NCI-H187 (cell line): ENCODE measurements at places on chromosomes 7 and 10.

DNA sequence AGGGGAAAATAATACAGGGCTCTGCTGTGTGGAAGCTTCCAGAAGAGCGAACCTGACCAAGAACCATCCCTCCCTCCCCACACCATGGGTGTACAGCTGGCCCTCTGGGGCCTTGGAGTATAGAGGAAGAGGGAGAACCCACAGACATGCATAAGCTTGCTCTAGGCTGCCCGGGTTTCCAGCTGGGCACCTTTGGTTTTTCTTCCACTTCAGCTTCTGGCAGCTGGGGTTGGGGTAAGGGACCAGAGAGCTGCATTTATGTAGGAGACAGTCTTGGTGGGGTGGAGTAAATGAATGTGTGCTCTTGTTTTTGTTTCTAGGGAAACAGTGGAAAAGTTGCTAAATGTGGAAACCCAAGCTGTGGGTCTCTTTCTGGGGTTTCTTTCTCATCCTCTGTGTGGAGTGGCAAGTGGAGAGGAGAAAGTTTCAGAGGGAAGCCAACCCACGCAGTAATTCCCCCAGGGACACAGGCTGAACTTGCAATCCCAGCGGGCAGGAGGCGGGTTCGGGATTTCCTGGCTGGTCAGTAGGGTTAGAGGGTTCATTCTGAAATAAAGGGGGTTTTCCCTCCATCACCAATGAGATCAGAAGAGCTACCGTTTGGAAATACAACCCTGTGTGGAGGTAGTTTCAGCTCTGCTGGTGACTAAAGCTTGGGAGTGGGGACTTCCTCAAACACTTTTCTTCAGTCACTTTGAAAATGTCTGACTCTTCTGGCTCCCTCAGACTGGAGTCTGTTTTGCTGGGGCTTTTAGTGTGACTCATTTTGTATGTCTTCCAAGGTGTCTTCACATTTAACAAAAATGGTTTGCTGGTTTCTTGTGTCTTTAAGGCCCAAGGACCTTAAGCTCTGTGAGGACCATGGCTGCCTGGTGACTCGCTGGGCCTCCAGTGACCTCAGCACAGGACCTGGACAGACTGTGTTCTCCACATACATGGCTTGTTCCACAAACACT is 22.2 kb upstream of the SRGN start:
- no peak for DNase-seq

GRCh38 chr10:47310090-47310505 is 10.1 kb downstream of the GDF10 start:
- DNase-seq: no peak

DNA sequence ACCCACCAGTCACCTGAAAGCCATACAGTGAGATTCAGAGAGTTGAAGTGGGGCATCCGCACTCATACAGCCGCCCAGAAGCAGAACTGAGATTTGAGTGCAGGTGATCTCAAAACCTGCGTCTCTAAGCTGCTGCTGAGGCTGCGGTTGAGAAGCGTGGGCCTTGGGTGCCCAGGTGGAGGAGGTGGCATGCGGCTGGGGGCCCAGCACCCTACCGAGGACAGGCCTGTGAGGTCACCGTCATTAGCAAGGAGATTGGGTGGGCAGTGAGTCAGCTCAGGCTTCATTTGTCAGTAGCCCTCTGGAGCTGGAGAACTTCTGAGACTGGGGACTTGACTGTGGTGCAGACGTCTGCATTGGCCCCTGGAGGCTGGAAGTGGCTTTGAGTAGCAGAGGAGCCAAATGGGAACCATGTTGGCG is 29.8 kb downstream of the ZMIZ1 start:
- no peak for DNase-seq

GRCh38 chr10:71782917-71783490 is 9.7 kb upstream of the VSIR start:
- DNase-seq: no peak

DNA sequence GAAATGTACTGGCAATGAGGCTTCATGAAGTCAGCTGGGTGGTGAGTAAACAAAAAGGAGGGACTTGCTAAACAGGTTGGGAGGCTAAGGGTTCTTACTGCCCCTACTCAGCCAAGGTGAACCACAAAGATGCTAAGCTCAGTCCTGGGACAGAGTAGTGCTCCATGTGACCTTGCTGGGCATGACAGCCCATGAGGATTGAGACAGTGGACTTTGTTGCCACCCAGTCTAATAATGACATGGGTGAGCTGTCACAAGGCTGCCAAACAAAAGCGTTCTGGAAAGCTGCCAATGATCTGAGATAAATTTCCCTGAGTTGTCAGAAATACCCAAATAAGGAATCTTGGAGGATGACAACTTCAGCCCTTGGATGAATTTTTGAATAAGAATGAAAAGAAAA is 75.2 kb downstream of the CLEC2L start:
- no peak for DNase-seq

DNA sequence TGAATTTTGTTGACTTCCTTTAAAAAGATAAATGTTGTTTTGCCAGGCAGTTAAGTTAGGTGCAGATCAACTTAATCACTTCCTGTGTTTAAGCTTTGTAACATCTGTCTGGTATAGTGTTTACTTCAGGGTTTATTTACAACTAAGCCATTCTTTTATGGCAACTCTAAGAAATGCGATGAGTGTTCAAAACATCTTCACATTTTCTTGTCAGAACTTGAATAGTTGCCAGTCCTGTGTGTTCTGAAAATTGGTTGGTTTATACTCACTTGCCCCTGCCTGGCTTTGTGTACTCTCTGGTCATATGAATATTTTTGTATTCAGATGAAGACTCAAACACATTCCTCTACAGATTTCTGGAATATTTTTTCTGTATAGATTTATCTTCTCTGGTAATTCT is 327.2 kb downstream of the MDFIC start:
- DNase-seq: no peak

GRCh38 chr7:26673271-26673670 is 191.1 kb downstream of the SKAP2 start:
- no peak for DNase-seq

DNA sequence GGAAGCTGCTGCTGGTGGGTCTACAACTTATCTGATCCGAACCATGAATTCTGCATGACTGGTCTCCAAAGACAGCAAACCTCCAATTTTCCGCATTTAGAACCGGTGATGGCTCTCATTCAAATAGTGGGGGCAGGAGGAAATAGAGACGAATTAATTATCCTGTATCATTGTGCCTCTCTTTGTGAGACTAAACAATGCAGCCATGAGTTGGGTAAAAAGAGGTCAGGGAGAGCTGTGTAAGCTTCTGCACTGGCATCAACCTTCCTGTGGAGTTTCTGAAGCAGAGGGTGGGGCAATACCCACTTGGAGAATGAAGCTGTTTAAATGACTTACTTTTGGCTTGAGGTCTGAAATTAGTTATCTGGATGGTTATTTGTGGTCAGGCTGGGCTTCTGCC is 266.4 kb downstream of the SORCS3 start:
- DNase-seq: no peak

DNA sequence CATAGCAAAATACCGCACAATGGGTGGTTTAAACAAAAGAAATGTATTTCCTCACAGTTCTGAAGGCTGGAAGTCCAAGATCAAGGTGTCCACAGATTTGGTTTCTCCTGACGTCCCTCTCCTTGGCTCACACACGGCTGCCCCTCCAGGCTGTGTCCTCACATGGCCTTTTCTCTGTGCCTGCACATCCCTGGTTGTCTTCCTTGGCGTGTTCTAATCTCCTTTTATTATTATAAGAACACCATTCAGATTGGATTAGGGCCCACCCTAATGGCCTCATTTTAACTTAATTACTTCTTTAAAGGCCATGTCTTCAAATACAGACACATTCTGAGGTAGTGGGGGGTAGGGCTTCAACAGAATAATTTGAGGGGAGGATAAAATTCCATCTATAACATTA is 87.9 kb downstream of the FZD1 start:
- no peak for DNase-seq

- no peak for DNase-seq
Measured at GRCh38 chr10:107616031-107616430, 451.5 kb upstream of the SORCS1 start.

GRCh38 chr10:48511066-48511874 is 93.6 kb downstream of the ARHGAP22 start:
- no peak for DNase-seq

DNA sequence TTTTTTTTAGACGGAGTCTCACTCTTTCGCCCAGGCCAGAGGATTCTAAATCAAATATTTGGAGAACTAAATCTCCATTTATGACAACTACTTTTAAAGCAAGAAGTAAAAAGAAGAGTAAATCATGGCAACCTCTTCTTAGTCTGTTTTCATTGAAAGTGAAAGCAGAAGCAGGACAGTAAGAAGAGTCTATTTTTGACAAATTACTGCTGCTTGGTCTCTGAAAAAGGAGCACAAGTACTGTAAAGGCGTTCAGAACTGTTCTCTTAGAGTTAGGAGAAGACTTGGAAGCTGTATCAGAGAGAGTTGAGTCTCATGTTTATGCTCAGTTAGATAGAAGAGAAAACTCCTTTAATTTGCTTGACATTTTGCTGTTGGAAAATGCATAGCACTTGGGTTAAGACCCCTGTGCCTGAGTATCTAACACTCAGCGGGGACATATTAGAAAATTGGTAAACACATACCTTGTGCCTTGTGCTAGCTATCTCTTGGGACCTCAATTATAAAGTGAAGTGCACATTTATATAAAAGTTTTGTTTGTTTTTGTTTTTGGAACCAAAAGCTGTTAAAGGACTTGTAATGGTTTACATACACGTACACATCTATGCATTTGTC is 433.0 kb downstream of the ANKRD7 start:
- no peak for DNase-seq

GRCh38 chr10:118871244-118871865 is 116.6 kb upstream of the CACUL1 start:
- no peak for DNase-seq

GRCh38 chr10:24718031-24718855 is 5.4 kb downstream of the ARHGAP21 start:
- no peak for DNase-seq

DNA sequence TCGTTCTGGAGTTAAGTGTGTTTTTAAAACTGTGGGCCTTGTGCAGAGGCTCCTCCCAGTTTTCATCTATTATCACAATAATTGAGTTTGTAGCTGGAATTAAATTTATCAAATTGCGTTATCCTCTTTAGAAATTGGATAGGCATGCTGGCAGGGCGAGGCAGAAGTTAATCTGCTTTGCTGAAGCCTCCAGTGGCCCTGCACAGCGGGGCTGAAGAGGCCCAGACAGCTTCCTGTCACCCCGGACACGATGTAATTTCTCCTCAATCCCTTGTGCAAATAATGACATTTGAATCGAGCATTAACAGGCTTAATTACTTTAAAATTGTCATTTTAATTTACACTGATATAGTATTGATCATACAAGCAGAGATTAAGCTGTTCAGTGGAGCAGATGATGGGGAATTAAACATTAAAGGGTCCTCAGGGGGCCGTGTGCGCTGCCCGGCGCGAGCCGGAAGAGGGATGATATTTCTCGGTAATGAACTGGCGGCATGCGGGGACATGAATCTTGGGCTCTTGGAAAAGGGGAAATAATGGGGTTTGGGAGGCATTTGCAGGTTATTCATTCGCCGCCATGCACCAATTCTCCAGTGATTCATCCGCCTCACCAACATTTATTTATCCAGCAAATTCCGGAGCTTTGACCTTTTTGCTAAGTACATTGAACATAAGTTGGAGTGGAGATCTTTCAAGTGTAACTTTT is 118.5 kb downstream of the NKX6-2 start:
- no peak for DNase-seq

GRCh38 chr7:137591421-137591837 is 247.9 kb upstream of the PTN start:
- no peak for DNase-seq

- DNase-seq: no peak
Measured at GRCh38 chr7:25846722-25847121, 305.3 kb upstream of the NFE2L3 start.
